Activated CD4-positive, alpha-beta memory T cell treated with anti-CD3 and anti-CD28 coated beads, Interleukin-2, amount 10 ng/mL, durations not matched to agents 7 days and 5 days (primary cell): ENCODE measurements at places on chromosomes 7 and 10.

DNA sequence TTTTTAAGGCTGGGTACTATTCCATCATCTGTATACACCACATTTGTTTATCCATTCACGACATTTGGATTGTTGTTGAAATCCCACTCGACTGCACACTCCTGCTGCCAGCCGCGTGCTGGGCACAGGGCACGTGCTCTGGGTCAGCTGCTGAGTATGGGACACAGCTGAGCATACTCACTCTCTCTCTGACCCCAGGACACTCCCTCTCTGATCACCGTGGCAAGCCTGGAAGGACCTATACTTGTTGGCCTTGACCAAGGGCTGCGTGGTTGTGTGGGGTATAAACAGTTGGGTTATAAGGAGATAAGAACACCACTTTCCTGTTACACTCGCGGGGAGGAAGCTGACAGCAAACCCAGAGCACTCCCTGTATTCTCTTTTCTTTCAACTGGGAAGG is 153.0 kb upstream of the RHEB start:
- no peak for DNase-seq

GRCh38 chr10:2890093-2890492 is 177.3 kb upstream of the PFKP start:
- no peak for DNase-seq

DNA sequence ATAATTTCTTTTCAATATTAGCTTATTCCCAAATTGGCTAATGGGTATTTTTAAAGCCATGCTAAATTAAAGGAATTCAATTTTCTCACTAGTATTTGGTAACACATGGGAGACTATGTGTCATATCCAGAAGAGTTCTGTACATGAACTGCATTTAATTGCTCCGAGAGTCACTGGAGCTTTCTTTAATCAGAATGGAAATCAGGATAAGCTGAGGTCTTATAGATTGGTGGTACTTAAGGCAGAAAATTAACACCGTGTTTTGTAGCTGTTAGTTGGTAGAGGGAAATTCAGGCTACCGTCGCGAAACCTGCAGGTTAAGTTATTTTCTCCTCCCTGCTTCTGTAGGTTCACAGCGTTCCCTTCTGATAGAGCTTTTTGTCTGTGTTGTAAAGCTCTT is at the start of gene WEE2:
WEE2 (plus strand) TSS at position 3 of the 400 bp plus-strand sequence. CDS start 406 bp downstream, outside the sequence.
- DNase-seq, result no peak

DNA sequence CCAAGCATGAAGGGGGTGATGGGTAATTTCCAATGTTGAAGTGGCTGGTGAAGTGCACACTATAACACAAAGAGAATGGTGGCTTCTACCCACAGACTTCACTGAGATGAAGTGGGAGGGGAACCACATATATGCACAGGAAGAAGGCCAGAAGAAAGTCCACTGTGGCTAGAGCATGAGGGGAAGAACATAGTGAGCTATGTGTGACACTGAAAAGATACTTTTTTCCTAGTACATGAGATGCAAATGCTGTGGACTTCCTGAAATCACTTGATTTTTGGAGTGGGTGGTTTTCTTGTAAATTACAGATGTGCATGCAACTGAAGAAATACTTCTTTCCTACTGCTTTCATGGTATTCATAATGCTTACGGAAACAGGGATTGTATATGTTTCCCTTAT is 115.6 kb upstream of the PHYHIPL start:
- no peak for DNase-seq

- DNase-seq, result no peak
These were observed 519.6 kb downstream of the REEP3 start for GRCh38 chr10:64040781-64041180.

GRCh38 chr10:127176649-127177048 is 19.7 kb downstream of the INSYN2A start:
- DNase-seq, result no peak

GRCh38 chr7:707296-708000 is 19.1 kb upstream of the DNAAF5 start:
- no peak for DNase-seq

- no peak for DNase-seq
These were observed 85.3 kb downstream of the CUL1 start for GRCh38 chr7:148783801-148784527.

DNA sequence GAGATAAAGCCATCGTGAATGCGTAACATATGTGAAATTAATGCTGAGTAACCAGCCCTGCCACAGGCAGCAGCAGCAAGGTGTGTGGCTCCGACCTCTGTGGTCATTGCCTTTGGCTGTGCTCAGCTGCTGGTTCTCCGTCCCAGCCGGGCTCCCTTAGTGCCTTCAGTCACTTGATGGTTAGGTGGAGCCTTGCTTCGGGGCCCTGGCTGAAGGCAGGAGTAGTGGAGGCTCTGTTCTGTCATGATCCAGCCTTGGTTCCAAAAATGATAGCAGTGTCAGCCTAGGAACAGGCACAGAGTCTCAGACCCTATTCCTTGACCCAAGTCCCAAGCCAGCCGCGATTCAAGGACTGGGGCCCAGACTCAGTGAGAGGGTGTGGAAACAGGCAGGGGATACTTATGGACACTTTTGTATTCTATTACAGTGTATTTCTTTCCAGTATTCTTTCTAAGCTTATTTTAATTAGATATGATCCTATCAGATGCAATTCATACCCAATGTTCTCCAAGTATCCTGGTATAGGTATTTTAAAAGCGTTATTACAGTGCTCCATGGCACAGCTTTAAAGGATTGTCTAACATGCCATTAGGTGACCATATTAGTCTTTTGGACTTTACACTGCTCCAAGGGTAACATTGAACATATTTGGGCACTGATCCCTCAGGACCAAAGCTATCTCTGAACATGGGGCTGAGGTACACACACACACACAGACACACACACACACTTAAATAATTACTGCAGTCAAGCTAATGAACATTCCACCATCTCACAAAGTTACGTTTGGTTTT is 9.0 kb downstream of the SCART1 start:
- peak; percentile 12 for DNase-seq

DNA sequence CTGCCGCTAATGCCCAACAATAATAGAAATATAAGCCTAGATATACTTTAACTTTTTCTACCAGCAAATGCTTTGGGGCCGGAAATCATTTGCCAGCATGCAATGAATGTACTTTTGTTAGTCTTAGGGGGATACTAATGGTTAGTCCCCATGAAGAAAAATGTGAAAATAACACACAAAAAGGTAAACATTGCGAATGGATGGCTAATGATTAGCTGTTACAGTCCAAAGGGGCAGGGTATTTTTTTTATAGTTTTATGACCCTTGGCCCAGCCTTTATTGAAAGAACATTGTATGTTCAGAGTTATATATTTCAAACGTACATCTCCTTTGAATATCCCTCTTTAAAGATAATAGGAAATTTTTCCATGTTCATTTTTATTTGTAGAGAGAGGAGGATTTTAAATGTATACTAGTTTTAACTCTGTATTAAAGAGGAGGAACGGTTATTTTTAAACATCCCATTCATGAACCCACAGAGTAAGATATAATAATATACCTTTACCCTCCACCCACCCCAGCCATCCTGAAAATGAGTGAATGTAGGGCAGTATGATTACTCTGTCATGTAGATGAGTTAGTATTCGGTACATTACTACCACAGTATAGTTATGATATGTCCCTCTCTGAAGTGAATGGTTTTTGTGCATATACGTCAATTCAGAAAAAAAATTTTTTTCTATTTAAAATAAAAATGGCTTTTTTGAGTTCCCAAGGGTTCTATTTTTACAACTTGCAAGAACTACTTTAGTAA is 63.6 kb downstream of the ARID5B start:
- DNase-seq, result no peak

- peak; percentile 35 for DNase-seq
These were observed 300 bp downstream of the ARHGAP21 start for GRCh38 chr10:24723386-24723787.

DNA sequence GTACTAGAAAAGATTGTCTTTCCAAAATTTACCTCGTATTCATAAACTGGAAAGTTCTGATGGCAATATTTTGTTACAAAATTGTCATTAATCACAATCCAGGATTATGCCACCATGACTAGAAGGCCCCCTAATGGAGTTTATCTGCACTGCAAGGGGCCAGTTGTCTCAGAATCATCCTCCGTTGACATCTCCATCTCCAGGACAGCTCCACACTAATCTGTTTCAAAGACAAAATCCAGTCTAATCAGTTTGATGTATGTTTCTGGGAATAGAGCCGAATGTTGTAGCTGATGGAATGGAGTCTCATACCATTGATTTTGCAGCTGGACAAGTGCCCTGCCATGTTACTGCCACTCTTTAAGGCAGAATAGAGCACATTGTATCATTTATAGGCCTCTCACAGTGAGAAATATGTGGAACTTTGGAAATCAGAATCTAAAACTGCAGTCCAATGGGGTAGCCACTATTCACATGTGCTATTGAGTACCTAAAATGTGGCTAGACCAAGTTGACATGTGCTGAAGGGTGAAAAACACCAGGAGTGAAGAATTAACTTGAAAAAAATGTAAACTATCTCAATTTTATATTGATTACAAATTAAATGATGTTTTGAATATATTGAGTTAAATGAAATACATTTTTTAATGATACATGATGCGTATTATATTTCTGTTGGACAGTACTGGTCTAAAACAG is 38.3 kb upstream of the TOMM7 start:
- DNase-seq, result peak; percentile 24

GRCh38 chr7:54841772-54842697 is 83.0 kb upstream of the SEC61G start:
- no peak for DNase-seq

GRCh38 chr10:43225787-43226153 is 41.1 kb downstream of the RASGEF1A start:
- DNase-seq, result no peak

DNA sequence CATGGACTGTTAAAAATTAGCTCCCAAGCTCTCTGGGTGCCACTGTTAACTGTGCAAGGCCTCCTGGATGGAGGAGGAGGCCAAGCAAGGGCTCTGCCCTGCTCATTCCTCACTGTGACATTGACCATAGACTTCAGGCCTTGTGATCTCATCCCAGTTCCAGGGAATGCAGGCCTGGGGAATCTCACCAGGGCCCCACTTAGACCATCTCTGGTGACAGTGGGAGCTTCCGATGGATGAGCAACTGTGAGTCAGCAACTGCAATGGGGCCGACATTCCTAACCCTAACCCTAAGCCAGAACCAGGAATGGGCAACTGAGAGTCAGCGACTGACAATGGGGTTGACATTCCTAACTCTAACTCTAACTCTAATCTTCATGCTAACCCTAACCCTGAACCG is 50.4 kb upstream of the MSMB start:
- DNase-seq, result no peak

DNA sequence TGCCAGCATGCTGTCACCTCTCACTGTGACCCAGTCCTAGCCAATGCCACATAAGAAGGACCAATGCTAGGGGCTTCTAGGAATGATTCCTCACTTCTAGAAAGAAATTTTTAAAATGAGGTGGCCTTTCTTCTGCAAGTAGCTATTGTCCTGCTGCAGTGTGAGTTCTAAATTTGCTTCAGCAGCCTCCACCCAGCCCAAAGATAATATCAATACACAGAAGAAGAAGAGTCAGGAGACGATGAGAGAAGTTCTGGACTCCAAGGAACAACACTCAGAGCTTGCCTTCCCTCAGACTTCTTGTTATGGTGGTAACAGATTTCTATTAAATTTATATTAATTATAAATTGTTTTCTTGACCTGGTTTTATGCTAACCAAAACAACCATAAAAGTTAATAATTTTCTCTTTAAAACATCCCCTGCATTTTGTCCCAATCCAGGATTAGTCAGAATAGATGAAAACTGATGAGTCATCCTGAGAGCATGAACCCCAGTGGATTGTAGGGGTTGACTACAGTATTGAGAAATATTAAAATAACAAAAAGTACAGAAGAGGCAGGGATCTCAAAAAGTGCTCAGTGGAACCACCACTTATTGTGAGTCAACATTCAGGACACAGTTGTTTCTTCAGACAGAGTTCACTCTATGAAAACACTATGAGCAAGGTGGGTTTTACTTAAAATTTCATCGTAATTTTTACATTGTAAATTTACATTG is 29.6 kb upstream of the AKR1C2 start:
- no peak for DNase-seq

DNA sequence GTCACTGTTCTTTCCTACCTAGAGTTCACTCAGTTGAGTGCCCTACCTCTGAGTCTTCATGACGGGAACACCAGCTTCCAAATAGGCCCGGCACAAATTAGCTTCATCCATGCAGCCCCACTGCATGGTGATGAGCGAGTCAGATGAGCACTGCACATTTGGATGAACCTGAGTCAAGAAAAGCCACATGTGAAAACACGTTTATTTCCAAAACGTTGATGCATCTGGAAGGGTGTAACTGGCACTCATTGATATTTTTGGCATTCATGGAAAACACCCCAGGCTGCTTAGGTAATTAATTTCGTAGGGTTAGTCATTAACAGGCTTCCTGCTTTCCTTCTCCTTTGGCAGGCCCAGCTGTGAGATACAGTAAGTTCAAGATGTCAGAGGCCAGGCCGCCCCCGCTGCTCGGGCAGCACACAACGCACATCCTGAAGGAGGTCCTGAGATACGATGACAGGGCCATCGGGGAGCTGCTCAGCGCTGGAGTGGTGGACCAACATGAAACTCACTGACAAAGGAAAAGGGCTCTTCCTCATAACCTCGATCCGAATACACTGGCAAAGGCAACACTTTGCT is 725.2 kb downstream of the SUGCT start:
- no peak for DNase-seq

DNA sequence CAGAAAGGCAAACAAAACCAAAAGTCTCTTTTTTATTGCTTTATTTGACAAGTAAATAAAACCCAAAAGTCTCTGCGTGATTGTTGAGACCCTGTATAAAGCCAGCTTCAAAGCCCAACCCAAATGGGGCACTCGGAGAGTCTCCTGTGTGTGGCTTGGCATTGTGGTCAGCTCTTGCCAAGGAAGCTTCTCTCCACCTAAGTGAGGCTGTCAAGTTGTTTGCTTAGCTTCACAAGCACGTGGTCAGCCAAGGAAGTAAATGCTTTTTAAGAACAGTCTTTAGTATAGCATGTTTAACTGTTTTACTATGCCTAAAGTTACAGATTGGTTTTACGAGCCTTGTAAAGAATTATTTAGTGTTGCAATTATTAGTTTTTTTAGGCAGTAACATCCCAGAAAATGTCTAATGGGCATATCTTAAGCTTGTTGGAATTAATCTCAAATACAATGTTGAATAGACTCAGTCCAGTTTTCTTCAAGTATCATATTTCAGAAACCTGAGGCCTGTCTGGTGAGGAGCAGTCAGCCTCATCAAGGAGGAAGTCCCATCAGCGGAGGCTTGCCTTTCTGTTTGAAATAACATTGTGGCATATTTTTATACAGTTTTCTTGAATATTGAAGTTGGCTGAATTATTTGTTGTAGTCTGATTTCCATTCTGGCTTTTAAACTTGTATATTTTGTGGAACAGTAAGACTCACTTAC is 144.3 kb downstream of the ANKRD30A start:
- DNase-seq, result no peak

GRCh38 chr7:94612661-94613060 is 43.3 kb downstream of the SGCE start:
- no peak for DNase-seq

GRCh38 chr10:35011771-35012191 is 78.4 kb downstream of the CUL2 start:
- no peak for DNase-seq
